ENCODE measurements at places on chromosomes 5 and 9.

- no peak for DNase-seq
Measured at GRCh38 chr9:112731971-112732370, 14.1 kb upstream of the INIP start.

GRCh38 chr5:128904805-128905567 is 60.3 kb upstream of the SLC27A6 start:
- no peak for DNase-seq

- DNase-seq: no peak
Measured at GRCh38 chr9:74125941-74126340, 371.2 kb upstream of the RORB start.

GRCh38 chr5:179858241-179858585 is 404 bp downstream of the MRNIP start:
- no peak for DNase-seq

DNA sequence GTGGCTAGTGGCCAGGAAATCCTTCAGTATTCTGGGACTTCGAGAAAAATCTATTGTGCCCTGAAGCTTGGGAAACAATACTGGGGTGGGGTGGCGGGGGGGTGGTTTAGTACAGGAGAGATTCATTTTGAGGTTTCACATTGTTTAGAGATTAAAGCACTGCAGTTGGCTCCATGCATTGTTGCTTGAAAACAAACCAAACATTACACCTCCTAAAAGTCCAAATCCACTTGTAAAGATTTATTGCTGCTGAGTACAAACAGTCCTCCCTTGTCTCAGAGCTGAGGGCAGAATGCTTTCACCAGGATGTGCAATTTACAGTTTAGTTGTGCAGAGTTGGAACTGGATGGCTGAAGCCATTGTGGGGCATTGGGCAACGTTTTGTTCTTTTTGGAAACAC is 49.4 kb downstream of the GGTA1 start:
- DNase-seq: peak; percentile 50

DNA sequence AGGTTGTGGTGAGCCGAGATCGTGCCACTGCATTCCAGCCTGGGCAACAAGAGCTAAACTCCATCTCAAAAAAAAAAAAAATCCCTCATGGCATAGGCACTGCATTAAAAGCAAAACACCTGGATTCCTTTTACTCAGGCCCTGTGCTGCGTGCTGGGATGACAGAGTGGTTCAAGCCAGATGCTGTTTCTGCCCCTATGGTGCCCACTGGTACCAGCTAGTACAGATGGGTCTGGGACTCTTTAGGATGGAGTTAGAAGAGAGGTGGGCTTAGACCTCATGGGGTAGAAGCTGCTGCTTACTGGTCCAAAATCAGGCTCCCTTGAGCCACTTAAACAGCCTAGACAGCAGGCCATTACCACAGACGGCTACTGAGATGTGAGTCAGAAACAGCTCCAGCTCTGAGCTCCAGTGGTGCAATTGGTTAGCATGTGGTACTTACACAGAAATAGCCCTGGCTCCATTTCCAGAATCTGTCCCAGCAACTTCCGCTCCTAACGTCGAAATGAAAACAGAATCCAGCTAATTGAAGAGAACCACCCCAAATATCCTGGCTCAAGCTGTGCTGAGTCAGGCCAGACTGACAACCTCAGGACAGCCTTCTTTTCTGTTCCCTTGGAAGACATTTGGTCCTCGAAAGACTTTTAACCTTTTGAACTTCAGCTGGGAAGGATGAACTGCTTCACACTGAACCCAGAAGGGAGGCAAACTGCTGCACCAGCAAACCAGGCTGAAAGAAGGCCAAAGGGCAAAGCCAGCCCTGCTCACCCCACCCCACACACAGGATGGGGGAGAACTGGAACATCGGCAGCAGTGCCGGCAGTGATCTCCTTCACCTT is 15.5 kb downstream of the C5orf15 start:
- no peak for DNase-seq

GRCh38 chr5:169307646-169308045 is 6.7 kb upstream of the SLIT3 start:
- no peak for DNase-seq

GRCh38 chr5:91946870-91947269 is 563.8 kb upstream of the ARRDC3 start:
- no peak for DNase-seq

- no peak for DNase-seq
Measured at GRCh38 chr9:38027714-38028113, 41.3 kb downstream of the SHB start.

GRCh38 chr9:9122230-9122875 is 1322.8 kb upstream of the DMAC1 start:
- no peak for DNase-seq

DNA sequence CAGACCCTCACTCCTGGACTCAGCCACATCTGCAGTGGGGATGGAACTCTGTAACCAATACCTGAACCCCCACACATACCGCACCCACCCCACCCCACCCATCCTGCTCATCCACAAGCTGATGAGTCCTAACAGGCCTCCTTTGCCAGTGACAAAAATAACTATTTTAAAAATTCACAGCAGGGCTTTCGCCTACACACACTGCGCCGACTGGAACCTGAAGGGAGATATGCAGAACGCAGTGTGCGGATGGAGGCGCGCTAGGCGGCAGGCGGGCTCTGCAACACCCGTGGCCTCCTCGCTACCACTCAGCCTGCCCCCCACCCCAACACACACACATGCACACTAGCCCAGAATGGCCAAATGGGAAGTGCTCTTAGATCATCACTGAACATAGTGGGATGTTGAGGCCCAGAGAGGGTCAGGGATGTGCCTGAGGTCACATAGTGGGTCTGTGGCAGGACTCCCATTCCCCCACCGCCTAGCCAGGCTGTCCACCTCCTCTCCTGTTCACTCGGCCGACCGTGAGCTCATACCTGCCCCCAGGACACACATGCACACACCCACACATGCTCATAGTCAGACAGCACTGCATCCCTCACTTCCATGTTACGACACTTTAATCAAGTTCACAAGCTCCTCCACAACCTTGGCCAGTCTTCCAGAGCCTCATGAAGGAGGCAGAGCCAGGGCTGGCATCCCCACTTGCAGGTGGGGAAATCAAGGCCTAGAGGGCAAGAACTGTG is 6.3 kb upstream of the CAMK2A start:
- DNase-seq: no peak

DNA sequence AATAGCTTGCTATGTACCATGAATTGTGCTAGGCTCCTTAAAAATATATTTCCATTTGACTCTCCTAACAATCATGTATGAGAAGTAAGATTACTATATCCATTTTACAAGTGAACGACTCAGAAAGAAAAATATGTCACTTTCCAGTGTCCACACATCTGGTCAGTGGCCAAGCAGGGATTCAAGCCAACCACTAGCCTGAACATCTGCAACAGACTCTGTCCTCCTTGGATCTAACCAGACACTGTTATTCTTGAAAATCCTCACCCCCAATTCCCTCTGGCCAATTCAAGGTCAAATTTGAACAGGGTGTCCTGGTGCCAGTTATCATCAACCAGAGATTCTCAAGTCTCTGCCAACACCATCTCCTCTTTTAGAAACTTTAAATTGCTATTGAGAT is 344.1 kb upstream of the WWC1 start:
- DNase-seq: no peak

DNA sequence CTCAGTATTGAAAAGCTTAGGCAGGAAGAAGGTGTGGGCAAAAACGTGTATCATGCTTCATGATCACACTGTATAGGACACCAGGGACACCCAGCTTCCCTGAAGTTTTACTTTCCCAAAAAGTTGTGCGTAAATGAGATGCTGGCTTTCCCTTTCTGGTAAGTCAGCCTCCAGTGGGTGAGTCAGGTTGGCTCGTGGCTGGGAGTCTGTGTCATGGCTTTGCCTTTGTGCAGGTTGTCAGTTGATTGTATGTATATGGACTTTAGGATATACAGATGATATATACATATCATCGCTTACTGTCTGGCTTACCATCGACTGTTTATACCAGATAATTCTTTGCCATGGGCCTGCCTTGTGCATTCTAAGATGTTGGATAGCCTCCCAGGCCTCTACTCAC is 34.2 kb downstream of the ADRB2 start:
- DNase-seq: no peak

- no peak for DNase-seq
Measured at GRCh38 chr5:54644226-54644625, 126.7 kb downstream of the SNX18 start.

DNA sequence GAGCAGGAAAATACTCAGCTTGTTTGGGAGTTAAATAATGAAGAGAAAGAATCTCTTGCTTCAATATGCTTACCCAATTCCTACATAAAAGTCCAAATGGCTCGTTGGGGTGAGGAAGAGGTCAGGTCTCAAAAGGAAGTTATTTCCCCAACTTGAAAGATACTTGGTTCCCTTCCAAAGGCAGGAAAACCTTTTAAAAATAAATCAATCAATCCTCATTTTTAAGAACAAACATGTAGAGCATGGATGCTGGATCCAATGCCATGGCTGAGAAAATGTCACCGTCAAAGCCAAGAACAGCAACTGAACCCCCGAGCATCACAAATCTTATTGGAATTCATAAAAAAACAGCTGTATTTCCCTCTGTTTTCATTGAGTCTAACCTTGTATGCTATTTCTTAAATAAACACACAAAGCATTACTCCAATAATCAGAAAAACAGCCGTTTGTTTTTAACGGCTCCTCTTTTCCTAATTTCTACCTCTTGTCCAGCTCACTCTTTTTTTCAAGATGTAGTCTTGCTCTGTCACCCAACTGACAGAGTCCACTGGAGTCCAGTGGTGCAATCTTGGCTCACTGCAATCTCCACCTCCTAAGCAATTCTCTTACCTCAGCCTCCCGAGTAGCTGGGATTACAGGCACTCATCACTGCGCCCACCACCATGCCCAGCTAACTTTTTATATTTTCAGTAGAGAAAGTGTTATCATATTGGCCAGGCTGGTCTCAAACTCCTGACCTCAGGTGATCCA is 140.7 kb downstream of the GNA14 start:
- no peak for DNase-seq

DNA sequence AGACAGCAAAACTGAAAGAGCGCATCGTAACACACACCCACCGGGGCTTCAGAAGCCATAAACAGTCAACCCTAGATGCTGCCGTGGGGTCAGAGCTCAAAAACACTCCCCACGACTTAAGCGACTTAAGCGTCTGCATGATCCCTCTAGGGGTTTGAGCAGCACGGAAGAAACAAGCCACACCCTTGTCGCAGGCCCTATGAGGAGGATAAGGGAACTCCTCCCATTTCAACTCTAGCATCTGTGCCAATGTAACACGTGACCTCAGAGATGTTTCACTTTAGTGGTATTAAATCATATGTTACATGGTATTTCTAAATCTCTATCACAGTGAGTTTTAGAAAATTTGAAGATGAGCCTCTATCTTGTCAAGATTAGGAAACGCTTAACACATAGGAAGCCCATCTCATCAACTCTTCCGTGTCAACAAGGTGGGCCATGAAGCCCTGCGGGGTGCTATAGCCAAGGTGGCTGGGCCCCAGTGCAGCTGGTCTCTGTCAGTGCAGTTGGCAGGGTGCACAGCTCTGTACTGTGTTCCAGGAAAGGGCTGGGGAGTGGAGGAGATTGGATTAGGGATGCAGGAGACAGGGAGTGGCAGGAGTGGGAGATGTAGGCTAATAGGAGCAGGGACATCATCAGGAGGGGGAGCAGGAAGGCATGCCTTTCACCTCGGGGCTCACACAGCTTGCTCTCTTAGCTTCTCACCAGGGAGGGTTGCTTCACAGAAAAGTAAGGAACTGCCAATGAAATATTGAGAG is 33.1 kb downstream of the ZCCHC9 start:
- DNase-seq: no peak

- DNase-seq: no peak
Measured at GRCh38 chr5:123215929-123216702, 127.1 kb downstream of the PRDM6 start.

DNA sequence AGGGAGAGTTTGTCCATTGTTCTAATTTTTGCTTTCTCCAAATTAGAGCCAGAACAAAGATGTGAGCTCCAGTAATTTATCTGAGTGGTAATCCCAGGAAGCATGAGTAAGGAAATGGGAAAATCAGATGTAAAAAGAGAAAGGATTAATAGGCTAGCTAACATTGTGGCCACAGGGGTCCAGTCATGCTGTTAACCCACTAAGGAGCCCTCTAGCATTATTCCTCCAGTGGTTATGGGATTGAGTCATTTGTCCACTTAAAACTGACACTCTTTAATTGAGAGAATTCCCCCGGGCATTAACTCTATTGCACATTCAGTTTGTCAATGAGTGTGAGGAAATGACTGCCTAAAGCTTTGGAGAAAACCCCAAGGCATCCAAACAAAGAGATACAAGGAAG is 700.3 kb upstream of the TYRP1 start:
- DNase-seq: no peak

DNA sequence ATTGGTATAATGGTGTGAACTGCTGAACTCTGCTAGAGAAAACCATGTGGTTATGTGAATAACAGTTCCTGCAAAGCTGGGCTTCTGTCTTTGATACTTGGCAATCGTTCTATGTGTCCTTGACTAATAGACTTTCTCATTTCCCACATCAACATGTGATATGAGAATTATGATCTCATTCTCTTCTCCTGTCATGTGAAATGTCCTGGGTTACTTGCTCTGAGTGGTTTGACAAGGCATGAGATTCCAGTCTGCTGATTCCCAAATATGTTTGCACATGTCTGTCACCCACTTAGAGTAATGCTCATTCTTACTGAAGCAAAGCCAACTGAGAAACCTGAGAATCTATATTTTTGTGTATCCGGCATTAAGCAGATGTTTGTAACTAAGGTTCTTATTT is 141.2 kb downstream of the PARP8 start:
- no peak for DNase-seq

GRCh38 chr5:164573397-164573796 is 1068.0 kb downstream of the MAT2B start:
- no peak for DNase-seq

- no peak for DNase-seq
Measured at GRCh38 chr9:131899296-131900228, 159.7 kb upstream of the RAPGEF1 start.

GRCh38 chr5:33894566-33894965 is 2.8 kb upstream of the ADAMTS12 start:
- no peak for DNase-seq

GRCh38 chr5:116044073-116044472 is 11.8 kb downstream of the ARL14EPL start:
- no peak for DNase-seq

- DNase-seq: no peak
Measured at GRCh38 chr9:71736236-71736635, 32.1 kb downstream of the CEMIP2 start.

GRCh38 chr9:131485206-131485605 is 17.5 kb upstream of the POMT1 start:
- DNase-seq: no peak

- no peak for DNase-seq
Measured at GRCh38 chr5:148418511-148418910, 34.8 kb downstream of the FBXO38 start.

All from urinary bladder (tissue), 4 donors.